Stimulated activated CD8-positive, alpha-beta memory T cell treated with anti-CD3 and anti-CD28 coated beads, Interleukin-12 subunit alpha, Interleukin-12 subunit beta, amount 100 ng/mL, for 1 hour (primary cell): ENCODE measurements at places on chromosomes 4 and X.

GRCh38 chrX:23902419-23902818 is 5.3 kb downstream of the APOO start:
- DNase-seq = no peak

GRCh38 chr4:113878668-113879067 is 100.8 kb downstream of the ARSJ start:
- no peak for DNase-seq

GRCh38 chrX:100720301-100720700 is 11.6 kb downstream of the SYTL4 start:
- DNase-seq = no peak

DNA sequence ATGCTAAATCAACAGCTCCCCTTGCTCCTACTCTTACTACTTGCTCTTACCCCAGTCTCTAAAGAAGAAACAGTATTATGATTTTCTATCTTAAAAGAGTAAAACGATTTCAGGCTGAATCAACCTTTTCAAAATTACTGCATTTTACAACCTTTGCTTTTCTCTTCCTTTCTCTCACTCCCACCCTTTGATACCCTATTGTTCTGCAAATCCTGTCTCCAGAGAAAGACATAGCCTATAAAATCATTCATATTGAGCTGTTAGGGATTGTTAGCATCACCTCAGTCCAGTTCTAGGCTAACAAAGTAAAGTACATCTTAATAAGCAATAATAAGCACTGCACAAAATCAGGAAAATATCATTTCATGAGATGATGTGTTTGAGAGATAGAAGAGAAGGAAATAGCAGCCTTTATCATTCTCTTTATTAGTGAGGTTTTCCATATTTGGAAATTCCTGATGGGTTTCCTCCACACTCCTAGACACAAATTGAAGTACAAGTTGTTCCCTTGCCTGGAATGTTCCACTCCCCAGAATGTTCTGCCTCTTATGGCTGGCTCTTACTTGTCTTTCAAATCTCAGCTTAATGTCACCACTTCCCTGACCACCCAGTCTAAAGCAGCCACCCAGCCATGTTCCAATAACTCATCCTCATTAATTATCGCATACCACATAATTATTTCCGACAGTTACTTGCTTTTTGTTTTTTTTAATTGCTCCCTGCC is 219.7 kb downstream of the PALLD start:
- no peak for DNase-seq
